ENCODE measurements at places on chromosomes 4 and X.

GRCh38 chr4:35966566-35966965 lies 277.7 kb downstream of the ARAP2 start:
- DNase-seq: no peak

DNA sequence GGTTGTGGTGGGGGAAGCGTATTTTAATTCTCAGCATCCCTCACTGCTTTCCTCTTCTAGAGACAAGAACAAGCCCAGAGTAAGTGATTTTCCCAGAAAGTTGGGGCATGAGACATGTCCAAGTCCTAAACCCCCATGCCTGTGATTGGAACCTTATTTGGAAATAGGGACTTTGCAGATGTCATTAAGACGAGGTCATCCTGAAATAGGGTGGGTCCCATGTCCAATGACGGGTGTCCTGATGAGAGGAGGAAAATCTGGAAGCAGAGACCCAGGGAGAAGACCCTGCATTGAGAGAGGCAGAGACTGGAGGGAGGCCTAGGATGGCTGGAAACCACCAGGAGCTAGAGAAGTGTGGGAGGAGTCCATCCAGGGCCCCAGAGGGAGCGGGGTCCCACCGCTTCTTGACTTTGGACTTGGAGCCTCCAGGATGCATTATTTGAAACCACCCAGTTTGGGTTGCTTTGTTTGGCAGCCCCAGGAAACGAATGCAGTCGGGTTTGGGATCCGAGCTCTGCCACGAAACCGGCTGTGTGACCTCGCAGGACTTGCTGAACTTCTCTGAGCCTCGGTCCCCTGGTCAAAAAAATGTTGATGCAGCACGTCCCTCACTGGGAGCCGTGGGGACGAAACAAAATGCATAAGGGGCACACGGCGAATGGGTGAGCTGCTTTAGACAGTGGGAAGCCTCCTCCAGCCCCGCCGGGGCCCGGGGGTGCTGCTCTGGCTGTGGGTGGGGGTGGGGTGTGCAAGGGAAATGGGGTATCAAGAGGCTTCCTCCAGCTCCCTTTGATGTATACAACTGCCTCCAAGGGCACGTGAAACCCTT lies 113.9 kb downstream of the CPZ start:
- DNase-seq: no peak

GRCh38 chr4:29756966-29757365 lies 963.2 kb upstream of the PCDH7 start:
- no peak for DNase-seq

- peak; percentile 87 for DNase-seq
These were observed 2.9 kb downstream of the PAK3 start for GRCh38 chrX:111098874-111099273.

All from ELF-1 (cell line).